KBM-7 (cell line): ENCODE measurements at places on chromosomes 5 and 9.

- peak; percentile 94 for DNase-seq
These were observed 32.3 kb downstream of the TGFBR1 start for GRCh38 chr9:99137225-99137624.

- peak; percentile 45 for DNase-seq
These were observed 1.5 kb downstream of the NFIL3 start for GRCh38 chr9:91421971-91422757.

DNA sequence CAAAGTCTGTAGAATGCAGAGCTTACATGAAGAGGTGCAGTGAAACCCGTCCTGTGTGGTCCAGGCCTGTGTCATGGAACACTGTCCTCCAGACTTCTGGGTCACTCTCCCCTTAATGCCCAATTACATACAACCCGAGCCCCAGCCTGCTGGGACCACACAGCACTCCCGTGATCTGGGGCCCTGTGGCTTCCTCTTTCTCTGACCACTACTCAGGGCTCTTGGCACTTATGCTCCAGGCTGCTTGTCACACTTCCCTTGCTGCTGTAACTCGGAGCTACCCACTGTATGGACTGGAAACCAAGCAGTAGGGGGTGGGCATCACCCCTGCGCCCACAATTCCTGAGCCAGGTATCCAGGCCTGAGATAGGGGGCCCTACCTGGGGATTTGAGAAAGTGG is 10.3 kb upstream of the IL3 start:
- DNase-seq: peak; percentile 60

GRCh38 chr5:142548739-142549275 is 137.1 kb downstream of the FGF1 start:
- peak; percentile 86 for DNase-seq

DNA sequence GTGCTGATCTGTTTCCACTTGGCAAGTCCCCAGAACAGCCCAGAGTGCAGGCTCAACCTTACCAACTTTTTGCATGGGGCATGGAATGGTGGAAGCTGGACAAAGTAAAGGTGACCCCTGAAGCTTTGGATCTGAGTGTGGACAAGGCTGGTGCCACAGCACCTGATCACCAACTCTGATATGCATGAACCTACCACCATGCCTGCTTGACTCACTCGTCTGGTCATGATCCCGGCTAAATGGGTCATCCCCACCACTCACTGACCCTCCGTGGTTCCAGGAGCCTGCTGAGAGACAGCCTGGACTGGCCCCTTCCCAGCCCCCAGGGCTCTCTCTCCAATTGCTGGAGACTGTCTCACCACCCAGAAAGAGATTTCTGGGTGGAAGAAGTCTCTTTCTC is 14.4 kb upstream of the SLC22A4 start:
- DNase-seq: no peak

- DNase-seq: no peak
These were observed 78.3 kb downstream of the MAN2A1 start for GRCh38 chr5:109767997-109768396.

DNA sequence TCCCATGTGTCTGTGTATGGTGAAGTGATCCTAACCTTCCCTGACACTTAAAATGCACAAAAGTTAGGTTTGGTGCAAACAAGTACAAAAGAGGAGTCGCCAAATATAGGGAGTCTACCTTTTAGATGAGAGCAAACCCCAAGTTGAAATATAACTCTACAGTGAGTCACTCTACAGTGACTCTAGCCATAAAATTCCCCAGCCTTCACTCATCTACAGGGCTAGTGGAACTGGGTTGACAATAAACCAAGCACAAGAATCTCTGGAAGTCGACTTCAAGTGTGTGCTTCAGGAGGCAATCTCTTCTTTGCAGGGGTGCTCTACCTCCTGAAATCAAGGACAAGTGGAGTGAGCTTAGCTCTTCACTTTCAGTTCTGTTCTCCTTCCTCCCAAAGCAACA is 3.3 kb downstream of the SHISAL2B start:
- DNase-seq: no peak

GRCh38 chr5:180026734-180027458 is 44.7 kb downstream of the RNF130 start:
- no peak for DNase-seq

GRCh38 chr5:127697894-127698600 is 5.1 kb upstream of the CCDC192 start:
- no peak for DNase-seq

GRCh38 chr9:129287619-129288305 is 109.7 kb upstream of the IER5L start:
- no peak for DNase-seq

GRCh38 chr9:26939955-26940711 is 6.9 kb downstream of the PLAA start:
- DNase-seq: no peak

GRCh38 chr9:37172557-37172956 is 52.2 kb downstream of the ZCCHC7 start:
- no peak for DNase-seq

- no peak for DNase-seq
These were observed 164.0 kb downstream of the CCDC192 start for GRCh38 chr5:127867022-127867783.

- no peak for DNase-seq
These were observed 43.5 kb downstream of the ANKDD1B start for GRCh38 chr5:75654693-75655295.

DNA sequence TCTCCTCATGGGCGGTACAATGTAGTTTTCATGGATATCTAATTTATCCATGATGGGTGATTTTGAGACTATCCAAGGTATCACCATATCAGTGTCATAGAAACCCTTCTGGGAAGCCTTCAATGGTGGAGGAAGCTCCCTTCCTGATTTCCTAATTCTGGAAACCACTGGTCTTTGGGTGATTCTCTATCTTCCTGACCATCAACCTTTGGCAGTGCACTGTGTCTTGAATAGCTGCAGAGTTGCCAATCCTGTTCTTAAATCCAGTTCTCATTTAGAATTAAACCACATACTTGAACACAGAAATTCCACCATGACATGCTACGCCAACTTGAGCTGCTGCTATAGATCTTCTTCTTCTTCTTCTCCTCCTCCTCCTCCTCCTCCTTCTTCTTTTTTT is 161.7 kb upstream of the KLF9 start:
- no peak for DNase-seq

DNA sequence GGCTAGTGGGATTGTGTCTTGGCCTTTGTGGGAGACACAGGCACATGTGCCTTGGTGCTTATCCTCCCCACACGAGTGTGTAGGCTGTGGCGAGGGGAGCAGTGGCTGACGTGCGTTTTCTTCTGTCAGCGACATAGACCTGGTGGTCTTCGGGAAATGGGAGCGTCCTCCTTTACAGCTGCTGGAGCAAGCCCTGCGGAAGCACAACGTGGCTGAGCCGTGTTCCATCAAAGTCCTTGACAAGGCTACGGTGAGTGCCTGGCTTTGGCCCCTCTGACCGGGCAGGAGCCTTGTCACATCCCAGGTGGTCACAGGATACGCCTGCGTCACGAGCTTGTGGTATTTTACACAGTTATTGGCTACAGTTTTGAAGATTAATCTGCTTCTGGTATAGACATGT is 26.4 kb downstream of the TENT4A start:
- DNase-seq: no peak

DNA sequence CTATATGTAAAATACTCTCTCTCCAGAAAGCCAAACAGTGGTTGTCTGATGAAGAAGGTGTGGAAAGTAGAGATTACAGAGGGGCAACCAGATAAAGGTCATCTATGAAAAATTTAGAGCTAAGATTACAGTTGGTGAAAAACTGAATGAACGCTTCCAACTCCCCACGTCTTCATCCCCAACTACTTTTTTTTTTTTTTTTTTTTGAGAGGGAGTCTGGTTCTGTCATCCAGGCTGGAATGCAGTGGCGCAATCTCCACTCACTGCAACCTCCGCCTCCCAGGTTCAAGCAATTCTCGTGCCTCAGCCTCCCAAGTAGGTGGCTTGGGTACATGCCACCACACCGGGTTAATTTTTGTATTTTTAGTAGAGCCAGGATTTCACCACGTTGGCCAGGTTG is 64.3 kb downstream of the RAPGEF6 start:
- no peak for DNase-seq

- DNase-seq: no peak
These were observed 186.7 kb downstream of the MSX2 start for GRCh38 chr5:174911118-174911517.

GRCh38 chr5:92561411-92561959 is 1019.5 kb downstream of the NR2F1-AS1 start:
- DNase-seq: no peak

DNA sequence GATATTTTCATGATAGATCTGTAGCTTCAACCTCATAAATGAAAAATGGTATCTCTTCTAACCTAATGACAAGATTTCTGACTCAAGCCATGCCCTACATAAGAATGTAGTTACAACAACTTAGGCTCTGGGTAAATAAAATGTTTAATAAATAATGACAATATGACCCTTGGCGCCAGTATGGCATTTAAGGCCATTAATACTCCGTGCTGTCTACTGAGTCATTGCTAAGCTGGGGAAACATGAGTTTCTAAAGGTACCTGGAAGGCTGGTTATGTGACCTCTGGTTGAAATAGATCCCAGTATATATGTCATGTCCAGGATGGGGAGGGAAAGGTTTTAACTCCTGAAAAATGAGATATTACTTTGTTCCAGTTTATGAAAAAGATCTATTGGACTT is 58.0 kb upstream of the CEMIP2 start:
- DNase-seq: no peak

GRCh38 chr5:57664700-57665099 is 182.1 kb upstream of the ACTBL2 start:
- DNase-seq: no peak

- DNase-seq: no peak
These were observed 930 bp downstream of the ANKS6 start for GRCh38 chr9:98795295-98795955.

DNA sequence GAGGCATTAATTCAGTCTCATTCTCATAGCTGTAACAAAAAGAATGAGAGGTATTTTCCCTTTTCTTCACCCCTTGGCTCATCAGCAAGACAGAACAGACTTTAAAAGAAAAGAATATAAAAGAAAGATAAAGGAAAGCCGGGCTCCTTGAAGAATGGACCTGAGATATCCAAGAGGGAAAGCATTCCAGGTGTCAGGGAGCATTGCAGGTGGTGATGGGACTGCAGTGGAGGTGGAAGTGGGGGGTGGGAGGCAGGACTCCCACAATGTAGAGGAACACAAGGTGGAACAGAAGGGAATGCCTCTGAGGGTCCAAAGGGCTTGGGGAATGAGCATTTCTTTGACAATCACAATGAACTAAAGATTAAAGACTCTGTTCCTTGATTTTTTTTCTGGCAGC is 10.7 kb upstream of the PUM3 start:
- DNase-seq: no peak

DNA sequence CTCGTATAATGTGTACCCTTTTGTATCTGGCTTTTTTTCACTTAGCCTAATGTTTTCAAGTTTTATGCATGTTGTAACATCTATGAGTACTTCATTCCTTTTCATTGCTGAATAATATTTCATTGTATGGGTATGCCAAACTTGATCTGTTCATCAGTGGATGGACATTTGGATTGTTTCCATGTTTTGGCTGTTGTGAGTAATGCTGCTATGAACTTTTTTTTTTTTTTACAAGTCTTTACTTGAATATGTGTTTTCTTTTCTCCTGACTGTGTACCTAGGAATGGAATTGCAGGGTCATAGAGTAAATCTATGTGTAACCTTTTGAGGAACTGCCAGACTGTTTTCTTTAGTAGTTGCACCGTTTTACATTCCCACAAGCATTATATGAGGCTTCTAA is 52.4 kb downstream of the MTREX start:
- no peak for DNase-seq

GRCh38 chr5:179836225-179837019 is 15.7 kb downstream of the SQSTM1 start:
- no peak for DNase-seq

DNA sequence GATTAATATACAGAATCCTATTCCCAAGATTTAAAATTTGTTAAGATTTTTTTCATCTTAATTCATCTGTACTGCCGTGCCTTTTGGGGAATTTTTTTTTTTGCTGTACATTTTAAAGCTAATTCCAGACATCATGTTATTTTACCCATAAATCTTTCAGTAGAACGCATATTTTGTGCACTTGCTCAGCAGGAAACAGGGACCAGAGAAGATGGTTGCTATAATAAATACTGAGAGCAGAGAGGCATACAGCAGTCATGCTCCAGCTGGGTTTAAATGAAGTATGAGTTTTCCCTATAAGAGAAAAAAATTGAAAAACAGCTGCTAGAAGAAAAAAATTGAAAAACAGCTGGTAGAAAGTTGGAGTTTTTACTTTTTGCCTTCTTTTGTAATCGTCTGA is 196.9 kb upstream of the PUM3 start:
- DNase-seq: no peak

DNA sequence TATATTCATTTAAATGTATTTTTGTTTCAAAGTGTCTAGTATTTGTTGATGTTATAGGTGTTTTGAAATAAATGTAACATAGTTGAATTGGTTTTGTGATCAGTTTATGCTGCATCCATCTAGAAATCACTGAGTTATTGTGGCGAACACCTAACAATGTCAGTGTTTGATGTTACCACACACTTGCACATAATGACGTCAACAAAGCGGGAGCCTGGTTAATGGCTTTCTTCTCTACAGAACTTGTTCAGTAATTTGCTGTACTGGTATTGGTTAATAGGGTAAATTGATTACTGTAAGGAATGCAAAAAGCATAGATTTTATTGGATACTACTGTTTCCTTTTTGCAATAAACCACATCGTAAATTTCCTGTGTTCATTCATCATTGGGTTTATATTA is 133.0 kb downstream of the ATG10 start:
- no peak for DNase-seq

GRCh38 chr5:150356575-150357294 is 762 bp upstream of the TCOF1 start:
- no peak for DNase-seq

GRCh38 chr9:86303316-86303975 is 21.1 kb upstream of the ISCA1 start:
- no peak for DNase-seq

GRCh38 chr5:8474569-8474930 is 605.6 kb downstream of the MTRR start:
- DNase-seq: no peak

DNA sequence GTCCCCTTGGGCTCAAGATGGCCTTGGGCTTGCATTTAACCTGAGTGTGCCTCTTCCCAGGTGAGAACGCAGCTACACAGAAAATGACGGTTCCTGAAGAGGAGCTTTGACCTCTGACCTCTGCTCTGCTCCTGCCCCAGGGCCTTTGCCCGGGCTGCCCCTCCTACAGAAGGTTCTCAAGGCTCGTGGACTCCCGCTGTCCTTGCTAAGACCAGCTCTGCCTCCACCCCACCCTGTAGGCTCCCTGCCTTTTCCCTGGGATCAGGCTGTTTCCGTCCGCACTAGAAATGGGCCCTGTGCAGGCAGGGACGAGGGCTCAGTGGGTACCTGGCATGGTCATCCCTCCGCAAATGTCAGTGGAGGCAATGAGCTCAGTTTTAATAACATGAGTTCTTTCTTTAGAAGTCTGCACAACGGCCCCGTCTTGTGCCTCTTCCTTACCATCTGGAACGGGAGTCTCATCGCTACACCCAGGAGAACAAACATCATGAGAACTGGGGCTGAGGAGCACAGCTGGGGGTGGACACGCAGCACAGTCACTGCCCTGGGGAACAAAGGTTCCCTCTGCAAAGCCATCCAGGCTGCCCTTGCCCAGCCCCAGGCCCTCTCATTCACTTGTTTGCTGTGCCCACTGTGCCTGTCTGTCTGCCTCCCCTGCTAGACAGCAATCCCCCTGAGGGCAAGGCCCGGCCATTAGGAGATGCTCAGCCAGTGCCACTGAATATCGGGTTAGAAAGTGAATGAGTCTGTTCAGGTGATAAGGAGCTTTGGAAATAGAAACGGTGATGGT is 26.7 kb upstream of the LPCAT1 start:
- DNase-seq: no peak

- no peak for DNase-seq
These were observed 52.4 kb upstream of the SYNPO start for GRCh38 chr5:150587856-150588595.

- DNase-seq: peak; percentile 98
These were observed 22.4 kb downstream of the CXXC5 start for GRCh38 chr5:139670369-139671095.
